ENCODE measurements at places on chromosomes 6 and 20. TPM values are rescaled to one million over a fixed set of nuclear protein-coding genes. Genes with fewer than 3 reads are reported as not detected.

DSE gene
- total RNA-seq = 23.4 TPM

TRIM40 gene
- total RNA-seq = not detected

DNA sequence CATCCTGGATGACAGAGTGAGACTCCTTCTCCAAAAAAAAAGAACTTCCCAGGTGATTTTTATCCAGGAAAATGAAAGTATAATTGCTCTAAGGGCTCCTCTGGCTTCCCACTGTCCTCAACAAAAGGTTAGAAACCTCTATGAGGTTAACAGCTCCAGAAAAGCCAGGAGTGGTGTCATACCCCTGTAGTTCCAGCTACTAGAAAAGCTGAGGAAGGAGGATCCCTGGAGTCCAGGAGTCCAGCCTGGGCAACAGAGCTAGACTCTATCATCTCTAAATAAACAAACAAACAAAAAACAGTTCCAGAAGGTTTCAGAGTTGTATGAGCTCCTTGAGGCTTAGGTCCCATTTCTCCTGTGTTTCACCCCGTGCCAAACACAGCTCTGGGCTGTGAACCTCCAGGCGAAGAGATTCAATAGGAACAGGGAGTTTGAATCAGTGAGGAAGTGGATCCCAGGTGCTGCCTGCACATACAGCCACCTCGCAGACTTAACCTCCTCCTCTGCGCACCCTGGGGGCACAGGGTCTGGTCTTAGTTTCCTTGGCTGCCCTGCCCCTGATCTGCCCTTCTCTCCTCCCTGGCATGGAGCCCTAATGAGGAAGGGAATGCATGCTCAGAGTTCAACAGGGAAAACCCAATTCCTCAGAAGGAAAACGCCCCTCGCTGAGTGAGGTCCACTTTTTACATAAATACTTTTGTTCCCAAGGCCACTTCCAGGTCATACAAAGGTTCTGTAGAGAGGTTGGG, 31.0 kb downstream of the ZC3H12D start:
- peaks cover 15% of the 10 kb centered on the region for H3K4me1 ChIP-seq
- no peak overlapping the region for H3K27ac ChIP-seq
- no peak overlapping the region for H3K4me3 ChIP-seq
- H3K27me3 ChIP-seq = no peaks in the 10 kb centered on the region
- H3K36me3 ChIP-seq = peaks cover 84% of the 10 kb centered on the region
- DNase-seq = no peak

GRCh38 chr20:25250508-25250907, 2.6 kb downstream of the PYGB start:
- peaks cover 25% of the 10 kb centered on the region for H3K4me1 ChIP-seq
- H3K4me3 ChIP-seq = no peak overlapping the region
- H3K36me3 ChIP-seq = peaks cover 5% of the 10 kb centered on the region

- no peaks in the 10 kb centered on the region for H3K36me3 ChIP-seq
- DNase-seq = no peak
- H3K27me3 ChIP-seq = no peaks in the 10 kb centered on the region
- no peak overlapping the region for H3K4me3 ChIP-seq
- H3K27ac ChIP-seq = no peak overlapping the region
- no peaks in the 10 kb centered on the region for H3K4me1 ChIP-seq
Measured at GRCh38 chr20:61704661-61705060, 361.0 kb downstream of the TAF4 start.

DNA sequence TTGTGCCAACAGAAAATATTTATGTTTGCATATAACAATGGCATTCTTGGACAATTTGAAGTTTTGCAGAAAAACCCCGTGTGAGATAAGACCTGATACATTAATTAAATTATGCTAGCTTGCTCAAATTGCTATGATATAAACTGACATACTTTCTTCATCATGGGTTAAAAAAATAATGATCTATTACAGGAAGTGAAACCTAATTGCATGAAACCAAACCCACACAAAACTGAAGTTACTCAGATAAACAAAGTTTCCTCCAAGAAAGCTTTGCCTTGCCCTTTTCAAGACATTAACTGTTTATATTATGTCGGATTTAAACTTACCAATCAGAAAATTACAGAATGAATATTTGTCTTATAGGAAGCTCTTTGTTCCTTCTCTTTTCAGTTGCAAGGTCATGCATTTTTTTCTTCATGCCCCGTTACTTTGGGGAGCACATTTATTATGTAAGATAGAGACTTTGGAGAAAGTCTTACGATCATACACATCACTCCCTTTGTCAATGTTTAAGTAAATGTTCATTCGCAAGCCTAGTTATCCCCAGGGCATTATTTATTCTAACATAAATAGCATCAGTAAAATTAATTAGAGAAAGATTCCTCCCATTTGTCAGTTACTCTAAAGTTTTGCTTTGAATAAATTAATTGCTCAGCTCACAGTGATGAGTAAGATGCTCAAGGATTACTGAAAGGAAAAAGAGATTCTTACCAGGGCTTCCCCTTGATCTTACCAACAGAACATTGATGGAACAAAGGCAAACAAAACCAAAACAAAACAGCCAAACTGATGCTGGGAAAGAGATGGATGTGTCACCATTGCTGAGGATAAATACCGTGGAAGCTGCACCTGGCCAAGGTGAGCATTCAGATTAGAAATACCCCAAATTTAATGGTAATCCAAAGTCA, 14.8 kb upstream of the TMEM244 start:
- H3K27ac ChIP-seq = peak overlapping the region; percentile 27
- H3K4me3 ChIP-seq = peak overlapping the region; percentile 52
- DNase-seq = no peak
- H3K36me3 ChIP-seq = peaks cover 1% of the 10 kb centered on the region
- H3K27me3 ChIP-seq = no peaks in the 10 kb centered on the region

DCDC2 gene
- total RNA-seq = not detected

DNA sequence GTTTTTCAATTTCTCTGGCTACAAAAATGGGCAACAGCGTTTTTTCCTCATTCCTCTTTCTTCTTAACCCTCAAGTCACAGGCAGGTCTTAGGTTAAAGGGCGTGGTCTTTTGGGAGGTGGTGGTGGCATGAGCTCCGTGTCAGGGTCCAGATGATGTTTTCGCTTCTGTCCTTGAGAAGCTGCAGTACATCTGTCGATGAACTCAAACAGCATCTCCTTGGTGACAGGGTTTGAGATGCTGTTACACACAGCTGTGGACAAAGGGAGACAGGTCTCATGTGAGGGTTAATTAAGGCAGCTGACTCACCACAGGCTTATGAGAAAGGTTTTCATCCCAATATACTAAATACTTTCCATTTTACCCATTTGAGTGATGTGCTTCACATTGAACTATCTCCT, 350.8 kb downstream of the RNGTT start:
- DNase-seq = no peak
- no peaks in the 10 kb centered on the region for H3K27me3 ChIP-seq
- H3K4me1 ChIP-seq = peaks cover 67% of the 10 kb centered on the region
- H3K36me3 ChIP-seq = peaks cover 46% of the 10 kb centered on the region
- H3K27ac ChIP-seq = peak overlapping the region; percentile 79

DNA sequence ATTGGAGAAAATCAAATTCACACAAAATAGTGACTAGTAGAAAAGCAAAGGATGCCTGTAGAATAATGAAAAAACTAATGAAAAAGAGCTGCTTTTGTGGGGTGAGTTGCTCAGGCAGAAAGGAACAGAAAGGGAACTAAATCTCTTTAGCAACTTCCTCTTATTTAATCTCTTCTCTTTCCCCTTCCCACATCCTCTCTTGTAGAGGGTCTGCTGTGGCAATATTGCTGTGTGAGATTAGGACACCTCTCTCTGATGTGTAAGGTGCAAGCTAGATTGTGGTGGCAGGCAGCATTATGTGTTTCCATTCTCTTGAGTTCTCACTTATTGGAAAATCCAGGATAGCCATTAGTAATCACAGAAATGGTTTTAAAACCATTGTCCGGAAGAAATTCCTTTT, 49.7 kb downstream of the SYNE1 start:
- no peak overlapping the region for H3K27ac ChIP-seq
- no peaks in the 10 kb centered on the region for H3K36me3 ChIP-seq
- no peak for DNase-seq
- H3K27me3 ChIP-seq = no peaks in the 10 kb centered on the region

DNA sequence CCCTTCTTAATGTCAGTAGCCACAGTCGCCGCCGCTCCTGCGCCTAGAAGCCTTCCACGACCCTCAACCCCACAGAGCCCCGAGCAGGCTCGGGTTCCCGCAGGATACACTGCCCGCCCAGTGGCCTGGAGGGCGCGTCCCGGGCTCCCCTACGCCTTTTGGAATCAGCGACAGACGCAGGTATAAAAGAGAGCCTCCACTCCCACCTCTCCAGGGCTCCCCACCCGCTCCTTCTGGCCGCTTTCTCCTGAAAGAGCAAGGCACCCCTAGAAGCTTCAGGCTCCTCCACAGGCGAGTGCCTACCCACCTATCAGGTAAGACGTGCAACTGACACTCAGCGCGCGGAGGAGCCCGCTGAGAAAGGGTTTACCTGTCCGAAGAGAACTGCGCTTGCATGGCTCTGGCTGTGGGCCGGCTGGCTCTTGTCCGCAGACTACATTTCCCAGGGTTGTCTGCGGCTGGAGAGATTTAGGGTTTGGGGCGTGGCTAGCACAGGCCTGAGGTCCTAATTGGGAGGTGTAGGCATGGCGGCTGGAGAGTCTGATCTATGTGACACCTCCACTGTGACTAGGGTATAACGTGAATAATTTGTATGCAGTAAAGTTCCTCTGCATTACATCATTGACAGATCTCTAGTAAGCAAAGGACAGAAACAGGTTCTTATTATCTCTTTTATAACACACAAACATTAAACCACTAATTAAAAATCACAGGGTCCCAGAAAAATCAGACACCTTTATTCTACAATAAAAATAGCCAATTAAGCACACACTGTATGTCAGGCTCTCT, 13.5 kb upstream of the ZNF391 start:
- peaks cover 14% of the 10 kb centered on the region for H3K4me1 ChIP-seq
- peak; percentile 44 for DNase-seq
- H3K36me3 ChIP-seq = no peaks in the 10 kb centered on the region
- H3K27ac ChIP-seq = peak overlapping the region; percentile 71
- H3K27me3 ChIP-seq = peaks cover 16% of the 10 kb centered on the region

GRCh38 chr6:100228437-100228833, 234.4 kb upstream of the MCHR2 start:
- peak overlapping the region; percentile 41 for H3K27ac ChIP-seq
- no peaks in the 10 kb centered on the region for H3K27me3 ChIP-seq
- no peaks in the 10 kb centered on the region for H3K36me3 ChIP-seq
- peaks cover 13% of the 10 kb centered on the region for H3K4me1 ChIP-seq

SCGN gene
- total RNA-seq = not detected

MOG gene
- not detected for total RNA-seq

GRCh38 chr20:57667388-57667787, 42.4 kb downstream of the PMEPA1 start:
- no peak for DNase-seq
- peaks cover 26% of the 10 kb centered on the region for H3K36me3 ChIP-seq
- peaks cover 37% of the 10 kb centered on the region for H3K4me1 ChIP-seq
- no peak overlapping the region for H3K4me3 ChIP-seq
- no peaks in the 10 kb centered on the region for H3K27me3 ChIP-seq
- no peak overlapping the region for H3K27ac ChIP-seq

C20orf202 gene
- not detected for total RNA-seq

DNA sequence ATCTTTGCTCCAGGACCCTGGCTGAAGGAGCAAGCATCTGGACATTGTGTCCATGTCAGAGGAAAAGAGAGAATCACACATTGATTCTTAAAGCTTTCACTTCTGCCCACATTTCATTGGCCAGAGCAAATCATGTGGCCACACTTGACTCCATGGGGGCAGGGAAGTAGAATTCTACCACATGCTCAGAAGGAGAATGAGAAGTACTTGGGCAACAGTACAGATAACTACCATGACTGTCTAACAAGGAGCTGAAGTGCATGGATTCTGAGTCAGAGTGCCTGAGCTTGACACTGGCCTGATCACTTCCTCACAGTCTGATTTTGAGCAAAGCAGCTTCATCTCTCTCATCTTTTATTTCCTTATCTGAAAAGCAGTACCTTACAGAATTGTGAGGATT, 38.6 kb downstream of the GHRH start:
- H3K27ac ChIP-seq = peak overlapping the region; percentile 70
- peaks cover 87% of the 10 kb centered on the region for H3K36me3 ChIP-seq
- H3K4me1 ChIP-seq = peaks cover 4% of the 10 kb centered on the region
- DNase-seq = no peak
- no peak overlapping the region for H3K4me3 ChIP-seq

RPS6KA2 gene
- 13.9 TPM for total RNA-seq

GRCh38 chr6:89148016-89148750, 2.3 kb downstream of the PM20D2 start:
- H3K27ac ChIP-seq = no peak overlapping the region
- DNase-seq = no peak
- peaks cover 22% of the 10 kb centered on the region for H3K4me1 ChIP-seq
- peaks cover 23% of the 10 kb centered on the region for H3K36me3 ChIP-seq
- H3K27me3 ChIP-seq = no peaks in the 10 kb centered on the region

- H3K4me3 ChIP-seq = no peak overlapping the region
- DNase-seq = no peak
- peaks cover 19% of the 10 kb centered on the region for H3K27me3 ChIP-seq
Measured at GRCh38 chr6:160356074-160356744, 8.0 kb downstream of the SLC22A3 start.

DNA sequence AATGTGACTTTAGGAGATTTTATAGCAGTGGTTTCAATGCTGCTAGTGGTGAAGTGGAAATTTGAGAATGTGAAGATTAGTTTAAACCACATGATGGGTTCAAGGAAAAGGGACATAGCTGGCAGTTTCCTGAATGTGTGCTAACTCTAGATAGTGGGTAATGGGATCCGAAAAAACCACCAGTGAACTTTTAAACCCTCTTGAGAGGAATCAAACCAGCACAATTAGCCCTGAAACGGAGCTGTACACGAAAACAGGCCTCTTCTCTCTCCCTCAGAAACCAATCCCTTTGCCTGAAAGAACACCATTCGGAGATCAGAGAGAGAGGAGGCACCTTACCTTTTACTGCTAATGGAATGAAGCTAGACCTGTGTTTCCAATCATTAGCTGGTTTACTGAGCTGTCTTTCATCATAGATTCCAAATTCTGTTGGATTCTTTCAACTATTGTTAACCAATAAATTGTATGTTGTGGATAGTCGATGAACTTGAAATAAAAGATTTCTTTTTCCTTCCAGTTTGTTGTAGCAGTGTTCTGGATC, 103.9 kb downstream of the AIG1 start:
- no peaks in the 10 kb centered on the region for H3K27me3 ChIP-seq
- no peak overlapping the region for H3K27ac ChIP-seq
- no peak for DNase-seq
- no peaks in the 10 kb centered on the region for H3K4me1 ChIP-seq
- H3K4me3 ChIP-seq = no peak overlapping the region

DNA sequence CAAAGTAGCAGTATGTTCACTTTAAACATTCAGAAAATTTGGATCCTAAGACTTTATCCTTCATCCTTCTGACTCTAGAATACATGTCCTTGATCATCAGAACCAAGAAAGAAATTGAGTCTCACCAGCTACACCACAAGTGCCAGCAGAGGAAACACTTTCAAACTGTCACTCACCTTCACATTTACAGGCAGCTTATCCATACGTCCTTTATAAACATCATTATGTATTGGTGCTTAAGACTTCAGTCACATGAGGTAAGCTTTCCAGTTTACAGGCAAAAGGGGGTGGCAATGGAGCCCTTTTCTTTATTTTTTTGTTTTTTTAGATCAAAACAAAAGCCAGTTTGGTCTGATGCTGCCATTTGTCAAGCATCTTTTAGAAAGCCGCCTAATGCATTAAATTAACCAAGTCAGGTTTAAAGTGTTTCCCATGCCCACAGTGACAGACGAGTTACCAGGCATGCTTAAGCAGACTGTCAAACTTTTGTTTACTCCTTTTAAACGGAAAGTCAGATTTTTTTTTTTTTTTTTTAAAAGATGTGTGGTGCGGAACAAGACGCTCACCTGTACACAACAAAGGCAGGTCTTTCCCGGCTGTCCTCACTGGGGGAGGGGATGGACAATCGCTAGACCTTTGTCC, 952 bp upstream of the BRPF3 start:
- H3K36me3 ChIP-seq = peaks cover 11% of the 10 kb centered on the region
- peak overlapping the region; percentile 83 for H3K4me3 ChIP-seq
- H3K27ac ChIP-seq = peak overlapping the region; percentile 83
- DNase-seq = no peak
